ENCODE measurements at places on chromosomes 4 and X. TPM values are rescaled to one million over a fixed set of nuclear protein-coding genes. Genes with fewer than 3 reads are reported as not detected.
A peak's percentile ranks its signal among the peaks of the same experiment; 100 is the strongest.

- H3K36me3 ChIP-seq: no peaks in the 10 kb centered on the region
- no peaks in the 10 kb centered on the region for H3K4me1 ChIP-seq
- H3K4me3 ChIP-seq: no peak overlapping the region
Observed at GRCh38 chrX:153514259-153514658, 3.2 kb upstream of the ATP2B3 start.

DNA sequence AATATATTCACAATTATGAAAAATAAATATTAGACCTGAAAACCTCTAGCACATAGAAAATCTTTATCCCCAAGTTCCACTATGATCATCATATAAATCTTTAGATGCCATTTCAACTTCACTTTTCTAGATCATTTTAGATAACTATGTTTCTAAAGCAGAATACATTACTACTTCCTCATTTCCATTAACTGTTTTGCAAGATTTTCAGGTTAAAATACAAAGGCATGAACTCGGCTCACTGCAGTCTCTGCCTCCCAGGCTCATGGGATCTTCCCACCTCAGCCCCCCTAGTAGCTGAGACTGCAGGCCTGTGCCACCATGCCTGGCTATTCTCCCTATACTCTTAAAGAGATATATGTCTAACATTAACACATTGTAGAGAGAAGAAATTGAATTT lies 1365.9 kb upstream of the AGA start:
- no peak overlapping the region for H3K27ac ChIP-seq
- no peaks in the 10 kb centered on the region for H3K27me3 ChIP-seq
- H3K4me1 ChIP-seq: no peaks in the 10 kb centered on the region
- no peaks in the 10 kb centered on the region for H3K36me3 ChIP-seq
- no peak overlapping the region for H3K4me3 ChIP-seq
- no peak for DNase-seq

The PCDH18 gene
- total RNA-seq: 44.6 TPM

GRCh38 chrX:18755651-18756050 lies 48.2 kb downstream of the PPEF1 start:
- no peak overlapping the region for H3K4me3 ChIP-seq
- peaks cover 5% of the 10 kb centered on the region for H3K27me3 ChIP-seq
- H3K27ac ChIP-seq: no peak overlapping the region
- no peaks in the 10 kb centered on the region for H3K4me1 ChIP-seq
- no peak for DNase-seq
- no peaks in the 10 kb centered on the region for H3K36me3 ChIP-seq

DNA sequence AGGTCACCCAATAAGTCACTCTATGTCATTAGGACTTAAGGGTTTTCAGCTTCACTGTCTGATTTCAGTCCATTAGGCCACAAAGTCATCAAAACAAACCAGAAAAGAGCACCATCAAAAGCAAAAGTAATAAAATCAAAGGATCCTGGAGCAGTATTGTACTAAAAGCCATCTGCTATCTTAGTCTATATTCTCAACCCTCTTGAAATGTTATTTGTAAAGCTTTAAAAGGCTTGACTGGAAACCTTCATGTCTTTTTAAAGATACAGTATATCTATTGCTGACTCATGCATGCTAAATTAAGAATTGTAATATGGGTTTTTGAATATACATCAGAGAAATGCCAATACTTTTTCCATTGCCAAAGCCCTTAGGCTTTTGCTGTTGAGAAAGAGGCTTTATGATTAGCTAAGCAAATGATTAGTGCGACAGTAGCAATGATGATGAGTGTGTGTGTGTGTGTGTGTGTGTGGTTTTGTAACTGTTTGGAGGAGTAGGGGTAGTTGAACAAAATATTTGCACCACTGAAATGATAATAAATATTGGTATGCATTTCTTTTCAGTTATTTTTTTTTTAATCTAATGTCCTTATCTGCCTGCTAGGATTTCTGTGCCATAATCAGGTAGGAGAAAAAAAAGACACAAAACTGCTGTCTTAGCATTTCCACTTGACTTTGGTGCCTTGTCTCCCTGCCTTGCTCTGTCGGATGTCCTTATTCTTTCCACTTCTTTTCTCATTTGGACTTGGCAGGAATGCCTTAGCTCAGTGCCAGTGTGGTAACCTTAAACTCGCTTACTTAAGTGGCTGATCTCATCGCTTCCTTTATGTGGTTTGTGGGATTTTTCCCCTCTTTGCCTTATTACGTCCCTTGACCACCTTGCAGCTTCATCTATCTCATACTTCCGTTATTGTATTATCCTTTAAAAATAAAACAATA lies 119.7 kb downstream of the PCDH7 start:
- no peak for DNase-seq
- H3K4me3 ChIP-seq: no peak overlapping the region

DNA sequence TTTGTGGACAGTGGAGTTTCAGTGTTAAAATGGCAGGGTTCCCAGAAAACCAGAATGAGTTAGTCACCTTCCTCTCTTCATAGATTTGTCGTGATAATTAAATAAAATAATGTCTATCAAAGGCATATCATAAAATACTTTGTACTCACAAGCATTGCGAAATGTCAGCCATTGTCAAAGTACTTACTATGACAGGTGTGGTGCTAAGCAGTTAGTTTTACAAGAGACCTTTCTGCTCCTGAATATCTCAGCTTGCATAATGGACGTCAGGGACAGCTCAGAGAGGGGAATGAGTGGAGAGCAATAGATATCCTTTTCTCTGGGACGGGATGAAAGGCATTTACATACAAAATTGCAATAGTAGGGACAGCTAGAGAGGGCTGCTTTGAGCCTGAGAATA lies 560.9 kb downstream of the KCNIP4 start:
- no peaks in the 10 kb centered on the region for H3K4me1 ChIP-seq
- H3K4me3 ChIP-seq: no peak overlapping the region
- H3K27ac ChIP-seq: no peak overlapping the region
- DNase-seq: no peak
- H3K36me3 ChIP-seq: no peaks in the 10 kb centered on the region

The LRAT gene
- total RNA-seq: not detected

DNA sequence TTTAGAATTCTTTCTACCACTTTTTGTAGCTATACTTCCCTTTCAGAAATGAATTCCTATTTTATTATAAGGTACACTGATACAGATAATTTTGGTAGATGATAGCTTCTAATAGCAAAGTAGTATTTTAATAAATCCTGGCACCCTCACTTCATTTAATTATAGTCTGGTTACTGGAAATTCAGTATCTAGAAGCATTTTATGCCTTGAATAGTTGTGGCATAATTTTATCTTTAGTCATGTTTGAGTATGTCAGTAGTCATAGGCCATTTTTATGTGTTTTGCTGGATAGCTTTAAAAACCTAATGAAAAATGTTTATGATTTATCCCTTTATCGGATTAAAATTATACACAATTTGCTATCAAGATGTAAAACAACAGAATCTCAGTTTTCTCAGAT lies 92.3 kb downstream of the DIAPH2 start:
- DNase-seq: peak; percentile 6
- H3K4me1 ChIP-seq: no peaks in the 10 kb centered on the region
- peak overlapping the region; percentile 51 for H3K27ac ChIP-seq
- H3K4me3 ChIP-seq: peak overlapping the region; percentile 26
- H3K27me3 ChIP-seq: no peaks in the 10 kb centered on the region

DNA sequence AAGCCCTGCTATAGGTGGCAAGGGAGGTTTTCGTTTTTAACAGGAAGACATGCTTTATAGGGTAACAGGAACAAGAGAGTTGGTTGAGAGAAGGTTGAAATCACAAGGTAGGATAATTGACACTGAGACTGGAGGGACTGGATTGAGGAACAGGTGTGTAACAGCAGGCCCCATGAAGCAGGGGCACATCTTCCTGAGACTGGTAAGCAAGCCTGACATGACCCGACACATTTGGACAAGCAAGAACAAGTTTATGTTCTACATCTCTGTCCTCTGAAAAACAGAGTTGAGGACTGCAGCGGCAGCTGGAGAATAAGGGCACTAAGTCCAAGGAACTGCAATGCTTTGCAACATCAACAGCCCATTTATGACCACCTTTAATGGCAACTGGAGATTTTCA lies 5.2 kb downstream of the RPS4X start:
- peak overlapping the region; percentile 80 for H3K27ac ChIP-seq
- H3K4me1 ChIP-seq: peaks cover 69% of the 10 kb centered on the region
- DNase-seq: no peak
- H3K4me3 ChIP-seq: peak overlapping the region; percentile 50

- H3K27ac ChIP-seq: no peak overlapping the region
- H3K36me3 ChIP-seq: peaks cover 16% of the 10 kb centered on the region
- H3K4me1 ChIP-seq: peaks cover 56% of the 10 kb centered on the region
- H3K4me3 ChIP-seq: peak overlapping the region; percentile 44
Observed at GRCh38 chr4:15695729-15696128, 7.1 kb upstream of the BST1 start.

All from HFFc6 (cell line).